Activated CD8-positive, alpha-beta memory T cell treated with anti-CD3 and anti-CD28 coated beads for 1 hour (primary cell): ENCODE measurements at places on chromosomes 12 and 14.

- DNase-seq: no peak
These were observed 433.9 kb downstream of the PCNX1 start for GRCh38 chr14:71341156-71341555.

DNA sequence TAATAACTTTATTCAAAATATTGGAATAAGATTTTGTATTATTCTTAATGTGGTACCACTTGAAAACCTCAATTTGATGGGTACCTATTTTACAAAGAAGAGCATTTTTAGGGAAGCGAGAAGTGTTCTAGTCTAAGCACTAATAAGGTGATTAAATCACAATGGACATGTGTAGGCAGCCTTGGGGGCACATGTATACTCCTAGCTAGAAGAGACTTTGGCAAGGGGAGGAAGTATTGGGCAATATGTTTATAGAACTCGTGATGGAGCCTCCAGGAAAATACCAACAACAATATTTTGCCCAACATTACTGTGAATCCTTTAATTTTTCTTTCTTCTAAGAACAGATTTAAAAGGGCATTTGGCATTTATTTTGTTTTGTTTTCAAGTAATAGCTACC is 280.3 kb downstream of the ADAMTS20 start:
- no peak for DNase-seq

DNA sequence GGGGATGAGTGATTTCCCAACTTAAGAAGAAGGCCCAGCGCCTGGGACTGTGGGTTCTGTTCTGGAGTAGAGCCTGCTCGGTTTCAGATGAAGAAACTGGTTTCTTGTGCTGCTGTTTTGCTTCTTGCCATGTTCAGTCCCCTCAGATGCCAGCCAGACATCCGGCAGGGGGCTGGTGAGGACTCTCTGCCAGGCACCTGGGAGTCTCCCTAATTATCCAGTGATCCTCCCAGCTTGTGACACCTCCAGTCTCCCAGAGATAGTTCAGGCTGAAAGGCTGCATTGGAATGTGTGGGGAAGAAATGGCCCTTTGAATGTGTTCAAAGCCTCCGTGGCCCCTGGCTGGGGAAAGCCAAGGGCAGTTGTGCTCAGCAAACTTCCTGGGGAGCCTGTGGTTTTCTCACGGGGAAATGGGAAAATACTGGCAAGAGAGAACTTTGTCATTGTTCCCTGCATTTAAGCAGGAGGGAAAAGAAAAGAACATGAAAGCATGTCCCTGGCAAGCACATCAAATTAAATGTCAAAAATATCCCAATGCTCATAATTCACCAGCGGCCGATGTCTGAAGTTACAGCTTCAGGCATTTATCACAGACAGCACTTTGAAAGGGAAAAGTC is 8.5 kb upstream of the SERPINA12 start:
- no peak for DNase-seq

DNA sequence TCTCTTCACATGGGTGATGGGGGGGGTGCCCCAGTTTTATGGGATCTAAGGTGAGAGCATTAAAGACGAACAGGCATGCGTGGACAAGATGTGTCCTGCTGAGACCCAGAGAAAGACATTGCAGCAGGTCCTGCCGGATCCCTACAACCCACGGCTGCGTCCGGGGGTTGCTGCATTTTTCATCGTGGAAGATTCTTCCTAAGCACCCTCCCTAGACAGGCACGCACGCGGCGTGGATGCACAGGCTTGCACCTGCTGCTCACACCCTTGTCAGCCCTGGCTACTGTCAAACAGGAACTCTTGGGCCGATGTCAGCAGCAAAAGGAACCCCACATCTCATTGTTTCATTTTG is 280.6 kb upstream of the RTL1 start:
- no peak for DNase-seq

DNA sequence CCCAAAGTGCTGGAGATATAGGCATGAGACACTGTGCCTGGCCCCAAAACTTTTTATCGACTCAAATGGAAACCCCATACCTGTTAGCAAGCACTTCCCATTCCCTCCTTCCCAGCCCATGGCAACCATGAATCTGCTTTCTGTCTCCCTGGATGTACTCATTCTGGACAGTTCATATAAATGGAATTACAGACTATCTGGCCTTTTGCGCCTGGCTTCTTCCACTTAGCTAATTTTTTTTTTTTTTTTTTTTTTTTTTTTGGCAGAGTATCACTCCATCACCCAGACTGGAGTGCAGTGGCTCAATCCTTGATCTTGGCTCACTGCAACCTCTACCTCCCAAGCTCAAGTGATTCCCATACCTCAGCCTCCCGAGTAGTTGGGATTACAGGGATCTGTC is 134.5 kb upstream of the MED13L start:
- no peak for DNase-seq

DNA sequence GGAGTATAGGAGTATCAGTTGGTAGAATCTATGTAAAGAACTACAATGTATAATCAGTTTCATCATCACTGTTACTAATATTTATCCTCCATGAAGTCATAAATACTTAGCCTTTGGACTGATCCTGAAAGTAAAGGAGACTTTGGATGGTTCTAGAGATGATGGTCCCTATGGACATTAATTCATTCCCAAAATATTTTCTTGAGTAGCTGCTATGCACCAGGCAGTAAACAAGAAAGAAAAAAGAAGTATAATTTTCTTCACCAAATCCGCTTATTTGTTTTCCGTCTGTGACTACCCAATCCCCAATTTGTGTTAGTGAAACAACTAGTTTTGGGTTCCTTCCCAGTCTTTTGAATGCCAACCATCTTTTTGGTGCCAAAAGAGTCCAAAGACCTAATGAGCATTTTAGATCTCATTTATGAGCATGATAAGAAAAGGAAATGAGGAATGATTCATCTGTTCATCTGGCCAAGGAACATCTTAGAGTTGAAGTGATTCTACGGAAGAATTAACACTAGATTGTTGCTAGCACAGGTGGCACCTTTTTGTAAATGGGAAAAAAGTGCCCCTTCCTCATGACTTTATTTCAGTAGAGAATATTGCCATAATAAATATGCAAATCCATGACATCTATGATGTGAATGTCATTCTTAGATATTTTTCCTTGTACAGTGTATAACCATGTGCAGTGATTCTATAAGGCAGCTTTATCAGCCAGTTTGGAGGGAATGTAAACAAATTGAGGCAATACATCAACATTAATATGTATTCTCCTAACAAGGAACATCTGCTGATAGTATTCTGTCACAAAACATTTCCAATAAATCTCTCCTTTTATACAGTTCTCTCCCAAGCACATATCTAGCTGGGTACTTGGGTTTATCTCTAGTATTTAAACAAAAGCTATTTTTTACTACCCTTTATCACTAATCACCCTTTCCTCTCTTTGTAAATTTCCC is 85.1 kb upstream of the CCDC91 start:
- no peak for DNase-seq

DNA sequence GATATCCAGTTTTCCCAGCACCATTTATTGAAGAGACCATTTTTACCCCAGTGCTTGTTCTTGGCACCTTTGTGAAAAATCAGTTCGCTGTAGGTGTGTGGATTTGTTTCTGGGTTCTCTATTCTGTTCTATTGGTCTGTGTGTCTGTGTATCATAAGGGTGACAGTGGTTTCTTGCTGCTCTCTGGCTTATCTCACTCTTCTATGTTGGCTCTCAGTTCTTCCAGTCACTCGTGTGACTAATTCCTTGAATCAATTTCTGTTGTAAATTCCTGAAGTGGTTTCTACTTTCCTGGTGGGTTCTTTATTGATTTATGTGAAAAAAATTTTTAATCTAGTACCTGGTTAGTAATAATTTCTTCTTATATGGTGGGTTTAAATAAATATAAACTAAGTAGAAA is 58.3 kb downstream of the OTOGL start:
- DNase-seq: no peak
